ENCODE measurements at places on chromosomes 6 and 20.

DNA sequence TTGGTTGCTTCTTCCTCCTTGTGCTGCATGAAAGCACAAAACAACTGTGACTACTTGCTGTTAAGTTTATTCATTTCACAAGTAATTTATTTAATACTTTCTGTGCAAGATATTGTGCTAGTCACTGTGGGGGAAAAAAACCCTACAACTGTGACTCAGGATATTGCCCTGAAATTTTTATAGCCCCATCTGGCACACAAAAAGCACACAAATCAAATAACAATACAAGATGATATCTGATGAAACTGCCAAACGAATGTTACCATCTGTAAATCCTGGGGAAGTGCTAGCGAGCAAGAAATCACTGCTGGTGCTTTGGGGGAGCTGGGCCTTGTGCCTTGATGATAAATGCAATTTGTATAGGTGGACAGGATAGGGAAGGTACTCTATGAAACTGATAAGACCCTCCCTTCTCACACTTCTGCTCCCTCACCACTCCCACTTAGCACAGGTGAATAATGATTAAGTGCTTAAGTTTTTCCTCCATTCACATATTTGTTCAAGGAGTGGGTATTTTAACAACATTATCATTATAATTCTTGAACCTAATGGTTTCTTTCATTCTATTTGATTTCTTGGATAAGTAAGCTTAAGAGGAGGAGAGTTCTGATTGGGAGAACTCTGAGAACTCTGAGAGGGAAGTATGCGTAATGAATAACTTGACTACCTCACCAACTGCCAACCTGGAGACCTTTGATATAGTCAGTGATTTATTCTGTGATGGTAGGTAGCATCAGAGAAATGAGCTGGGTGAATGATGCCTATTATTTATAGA is 115.3 kb downstream of the RTN4IP1 start:
- no peak for DNase-seq

DNA sequence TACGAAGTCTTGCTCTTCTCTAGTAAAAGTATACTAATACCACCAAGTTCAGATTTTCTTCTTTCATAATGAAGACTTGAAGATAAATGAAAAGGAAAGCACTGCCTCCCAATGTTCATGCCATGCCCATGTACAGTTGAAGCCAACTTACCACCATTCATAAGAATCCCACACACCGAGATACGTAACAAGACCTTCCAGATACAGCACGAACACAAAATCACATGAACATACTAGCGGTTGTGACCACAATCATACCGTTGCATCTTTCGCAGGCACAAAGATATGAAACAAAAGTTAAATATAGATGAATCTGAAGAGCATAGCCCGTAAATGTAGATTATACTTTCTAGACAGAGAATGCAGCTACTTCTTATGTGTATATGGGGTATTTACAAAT is 412.5 kb downstream of the CBLN4 start:
- no peak for DNase-seq

GRCh38 chr20:62636446-62636845 is 5.9 kb upstream of the SLCO4A1 start:
- DNase-seq = no peak

- DNase-seq = no peak
These were observed 41.6 kb upstream of the SYNCRIP start for GRCh38 chr6:85684133-85684808.

- DNase-seq = no peak
These were observed 107.2 kb downstream of the RNASET2 start for GRCh38 chr6:166848979-166849748.

- DNase-seq = no peak
These were observed 71.6 kb downstream of the BANF2 start for GRCh38 chr20:17771206-17772004.

GRCh38 chr6:132952986-132953385 is 138.6 kb downstream of the RPS12 start:
- no peak for DNase-seq

DNA sequence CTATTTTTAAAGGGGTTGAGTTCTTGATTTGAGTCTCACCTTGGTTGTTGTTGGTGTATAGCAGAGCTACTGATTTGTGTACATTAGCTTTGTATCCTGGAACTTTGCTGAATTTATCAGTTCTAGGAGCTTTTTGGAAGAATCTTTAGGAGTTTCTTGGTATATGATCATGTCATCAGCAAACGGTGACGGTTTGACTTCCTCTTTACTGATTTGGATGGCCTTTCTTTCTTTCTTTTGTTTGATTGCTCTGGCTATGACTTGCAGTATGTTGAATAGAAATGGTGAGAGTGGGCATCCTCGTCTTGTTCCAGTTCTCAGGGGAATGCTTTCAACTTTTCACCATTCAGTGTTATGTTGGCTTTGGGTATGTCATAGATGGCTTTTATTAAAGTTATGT is 64.0 kb downstream of the CDYL start:
- no peak for DNase-seq

DNA sequence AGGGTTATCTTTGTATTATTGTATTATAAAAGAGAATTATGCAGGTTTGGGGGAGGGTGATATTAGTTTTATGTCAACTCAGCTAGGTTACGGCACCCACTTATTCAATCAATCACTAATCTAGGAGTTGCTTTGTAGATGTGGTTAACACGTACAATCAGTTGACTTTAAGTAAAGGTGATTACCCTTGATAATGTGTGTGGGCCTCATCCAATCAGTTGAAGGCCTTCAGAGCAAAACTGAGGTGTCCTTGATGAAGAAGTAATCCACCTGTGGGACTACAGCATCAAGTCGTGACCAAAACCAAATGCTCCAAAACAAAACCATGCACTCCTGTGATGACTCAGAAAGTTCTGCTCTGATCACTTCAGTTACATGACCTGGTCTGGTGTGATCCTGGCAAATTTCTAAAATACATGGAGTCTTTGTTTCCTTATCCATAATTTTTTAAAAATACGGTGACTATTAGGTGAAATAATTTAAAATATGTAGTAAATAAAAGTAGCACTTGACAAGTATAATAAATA is 114.1 kb downstream of the IYD start:
- DNase-seq = no peak

DNA sequence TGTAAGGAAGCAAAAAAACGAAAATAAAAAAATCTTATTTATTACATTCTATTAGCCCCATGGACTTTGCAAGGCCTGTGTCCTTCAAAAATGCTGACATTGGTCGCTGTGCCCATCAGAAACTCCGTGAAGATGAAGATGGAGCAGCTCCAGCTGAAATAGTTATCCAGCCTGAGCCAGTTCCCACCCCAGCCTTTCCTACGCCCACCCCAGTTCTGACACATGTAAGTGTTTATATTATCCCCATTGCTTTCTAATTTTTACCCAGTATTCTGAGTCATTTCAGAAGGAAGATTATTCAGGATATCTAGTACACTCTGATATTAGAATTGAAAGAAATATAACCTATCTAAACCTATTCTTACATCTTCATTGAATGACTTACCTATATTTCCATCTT is 217.7 kb downstream of the ARHGAP18 start:
- DNase-seq = no peak

DNA sequence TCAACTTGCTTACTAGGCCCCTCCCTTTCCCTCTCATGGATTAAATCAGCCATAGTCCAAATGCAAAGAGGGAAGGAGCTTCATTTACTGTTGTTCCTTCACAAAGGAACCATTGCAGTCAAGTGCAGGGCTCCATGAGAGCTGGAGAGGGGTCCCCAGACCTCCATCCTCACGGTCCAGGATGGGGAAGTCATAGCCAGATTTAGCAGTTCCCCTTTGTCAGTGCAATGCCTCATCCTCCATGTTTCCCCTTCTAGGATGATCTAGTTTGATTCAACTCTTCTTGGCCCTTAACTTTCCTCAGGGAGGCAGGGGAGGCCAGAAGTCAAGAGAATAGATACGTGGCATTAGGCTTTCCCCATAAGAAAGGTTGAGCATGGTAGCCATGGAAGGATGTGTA is 66.5 kb upstream of the FUCA2 start:
- no peak for DNase-seq

DNA sequence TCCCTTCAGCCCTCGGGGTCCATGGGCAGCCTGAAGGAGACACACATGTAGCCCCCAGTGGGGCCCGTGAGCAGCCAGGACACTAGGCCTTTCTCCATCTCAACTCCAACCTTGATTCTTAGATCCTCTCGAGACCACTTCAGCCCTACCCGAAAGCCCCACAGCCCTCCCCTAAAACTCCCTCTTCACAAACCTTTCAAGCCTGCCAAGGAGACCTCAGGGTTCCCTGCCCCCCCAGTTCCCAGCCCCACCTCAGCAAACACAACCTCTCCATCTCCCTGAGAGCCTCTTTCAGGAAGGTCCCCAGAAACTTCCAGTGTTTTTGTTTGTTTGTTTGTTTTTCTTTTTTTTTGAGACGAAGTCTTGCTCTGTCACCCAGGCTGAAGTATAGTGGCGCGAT is 11.1 kb downstream of the COL11A2 start:
- no peak for DNase-seq

DNA sequence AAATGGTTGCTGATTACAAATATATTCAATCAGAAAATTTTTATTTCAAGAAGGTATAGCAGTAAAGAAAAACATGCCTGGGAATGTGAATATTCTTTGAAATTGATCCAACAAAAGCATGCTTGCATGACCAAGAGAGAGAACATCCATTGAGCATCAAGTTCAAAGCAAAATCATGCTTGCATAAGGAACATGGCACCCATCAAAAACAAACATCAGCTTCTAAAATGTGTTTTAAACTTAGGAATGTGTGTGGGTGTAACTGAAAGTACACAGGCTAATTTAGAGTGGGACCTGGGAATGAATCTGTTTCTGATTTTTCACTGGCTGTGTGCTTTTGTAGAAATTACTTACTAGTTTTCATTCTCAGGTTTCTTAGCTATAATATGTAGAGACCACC is 5.6 kb downstream of the SLC17A5 start:
- no peak for DNase-seq

GRCh38 chr6:154491567-154492470 is 18.7 kb downstream of the CNKSR3 start:
- DNase-seq = no peak

GRCh38 chr20:32152421-32153155 is 43.1 kb downstream of the TM9SF4 start:
- DNase-seq = no peak

Measured in T-helper 2 cell (primary cell).